ENCODE measurements at places on chromosomes 6 and 20. TPM values are rescaled to one million over a fixed set of nuclear protein-coding genes. Genes with fewer than 3 reads are reported as not detected.

DNA sequence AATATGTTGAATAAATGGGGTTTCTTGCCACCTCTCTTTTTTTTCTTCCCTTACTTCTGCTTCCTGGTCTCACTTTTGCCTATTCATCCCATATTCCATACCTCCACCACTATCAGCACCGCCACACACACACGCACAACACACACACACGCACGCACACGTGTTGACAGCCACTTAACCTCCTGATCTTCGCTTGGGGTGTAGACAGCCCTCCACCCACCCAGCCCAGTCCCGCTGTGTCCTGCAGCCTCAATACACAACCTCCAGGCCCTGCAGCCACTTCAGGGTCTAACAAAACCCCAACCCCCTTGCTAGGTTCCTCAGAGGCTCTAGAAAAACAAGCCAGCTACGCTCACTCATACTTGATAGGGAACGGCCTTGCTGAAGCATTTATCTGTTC, 72.3 kb downstream of the LINC00237 start:
- H3K4me3 ChIP-seq = no peak overlapping the region
- peaks cover 5% of the 10 kb centered on the region for H3K27me3 ChIP-seq
- no peaks in the 10 kb centered on the region for H3K36me3 ChIP-seq

DNA sequence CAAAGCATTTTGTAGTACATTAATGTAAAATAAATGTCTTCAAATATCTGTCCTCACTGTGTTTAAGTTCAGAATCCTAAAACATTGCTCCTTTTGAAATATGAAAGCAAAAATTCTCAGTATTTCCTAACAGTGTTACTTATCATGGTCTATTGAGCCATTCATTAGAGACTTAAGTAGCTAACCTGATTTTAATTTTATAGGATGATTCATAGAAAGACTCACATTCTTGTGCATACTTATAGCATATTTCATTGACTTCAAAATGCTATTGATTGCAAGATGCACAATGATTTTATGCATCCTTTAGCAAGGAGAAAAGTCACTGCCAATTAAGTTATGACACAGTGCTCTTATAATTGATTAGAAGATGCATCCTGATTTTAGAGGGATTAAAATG, 85.7 kb downstream of the HIVEP1 start:
- H3K27ac ChIP-seq = no peak overlapping the region
- no peak for DNase-seq
- no peak overlapping the region for H3K4me3 ChIP-seq
- no peaks in the 10 kb centered on the region for H3K4me1 ChIP-seq

Gene BTN1A1
- total RNA-seq = not detected

- DNase-seq = peak; percentile 50
- no peak overlapping the region for H3K27ac ChIP-seq
- H3K27me3 ChIP-seq = no peaks in the 10 kb centered on the region
- H3K4me1 ChIP-seq = no peaks in the 10 kb centered on the region
- H3K4me3 ChIP-seq = no peak overlapping the region
- H3K36me3 ChIP-seq = no peaks in the 10 kb centered on the region
These were observed 53.6 kb upstream of the LRRC1 start for GRCh38 chr6:53741034-53741823.

Gene SDC4
- 67.3 TPM for total RNA-seq

DNA sequence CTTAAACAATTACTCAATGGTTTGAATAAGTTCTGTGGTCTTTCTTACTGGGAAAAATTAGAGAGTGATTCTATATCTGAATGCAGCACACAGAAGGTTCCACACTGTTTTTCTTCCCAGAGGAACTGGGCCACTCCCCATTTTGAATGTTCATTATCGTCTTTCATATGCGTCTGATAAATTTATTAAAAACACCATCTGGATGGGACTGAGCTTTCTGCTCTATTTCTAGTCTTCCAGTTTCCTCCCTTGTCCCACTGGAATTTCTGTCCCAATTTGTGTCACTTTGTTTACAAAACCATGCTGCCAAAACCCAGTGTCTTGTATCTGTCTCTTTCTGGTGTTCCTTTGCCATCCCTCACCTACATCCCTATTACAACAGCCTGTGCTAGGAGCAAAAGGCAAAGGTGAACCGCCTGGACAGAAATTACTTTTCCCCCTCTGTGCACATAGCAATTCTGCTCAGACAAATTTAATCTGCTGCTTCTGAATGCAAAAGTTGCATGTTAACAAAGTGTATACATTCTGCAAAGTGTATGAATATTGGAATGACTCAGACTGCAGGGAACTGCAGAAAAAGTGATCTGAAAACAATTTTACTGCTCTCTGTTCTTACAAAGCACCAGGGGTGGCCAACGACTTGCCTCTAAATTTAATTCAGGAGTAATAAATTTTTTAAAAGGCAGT, 333.6 kb downstream of the BTBD9 start:
- H3K27ac ChIP-seq = no peak overlapping the region
- H3K36me3 ChIP-seq = no peaks in the 10 kb centered on the region
- no peak for DNase-seq
- no peak overlapping the region for H3K4me3 ChIP-seq

- DNase-seq = peak; percentile 53
- no peaks in the 10 kb centered on the region for H3K27me3 ChIP-seq
- no peaks in the 10 kb centered on the region for H3K36me3 ChIP-seq
These were observed 51.9 kb upstream of the SYNDIG1 start for GRCh38 chr20:24417485-24417884.

- H3K27ac ChIP-seq = no peak overlapping the region
- H3K4me3 ChIP-seq = no peak overlapping the region
- H3K27me3 ChIP-seq = no peaks in the 10 kb centered on the region
- no peaks in the 10 kb centered on the region for H3K4me1 ChIP-seq
These were observed 7.9 kb upstream of the WFDC10A start for GRCh38 chr20:45621593-45621992.

DNA sequence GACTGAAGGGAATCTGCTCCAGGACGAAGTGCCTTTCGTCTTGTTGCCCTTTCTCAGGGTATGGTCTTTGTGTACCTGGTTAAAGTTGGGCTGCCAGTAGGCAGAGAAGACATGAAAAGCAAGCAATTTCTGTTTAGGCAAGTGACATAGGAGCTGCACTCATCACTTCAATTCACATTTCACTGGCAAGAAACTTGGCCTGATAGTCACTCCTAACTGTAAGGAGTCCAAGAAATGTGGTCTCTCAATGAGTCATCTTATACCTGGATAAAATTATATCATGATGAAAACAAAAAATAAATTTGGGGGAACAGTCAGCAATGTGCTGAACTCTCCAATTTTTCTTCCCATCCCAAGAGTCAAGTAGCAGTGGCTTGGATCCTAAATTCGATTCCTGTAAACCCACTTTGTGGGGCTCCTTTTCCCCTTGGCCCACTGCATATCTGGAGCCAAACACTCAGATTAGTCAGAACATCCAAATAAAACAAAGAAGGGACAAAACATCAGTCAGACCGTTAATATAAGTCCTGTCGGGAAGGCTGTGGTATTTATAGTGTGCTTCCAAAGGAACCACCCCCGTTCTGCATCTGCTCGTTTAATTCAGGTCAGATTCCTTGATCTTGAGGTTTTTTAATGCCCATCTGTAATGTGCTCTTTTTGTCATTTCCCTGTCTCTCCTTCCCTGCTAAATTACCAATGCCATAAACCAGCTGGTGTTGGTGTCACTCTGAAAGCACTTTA, 5.0 kb upstream of the GABRR1 start:
- DNase-seq = no peak
- H3K27me3 ChIP-seq = no peaks in the 10 kb centered on the region
- H3K4me3 ChIP-seq = no peak overlapping the region
- H3K36me3 ChIP-seq = no peaks in the 10 kb centered on the region

Gene SLC17A3
- total RNA-seq = not detected

GRCh38 chr6:162821102-162821501, 93.3 kb downstream of the PACRG start:
- no peaks in the 10 kb centered on the region for H3K4me1 ChIP-seq
- H3K27ac ChIP-seq = no peak overlapping the region
- H3K36me3 ChIP-seq = no peaks in the 10 kb centered on the region
- no peak for DNase-seq
- H3K27me3 ChIP-seq = no peaks in the 10 kb centered on the region
- H3K4me3 ChIP-seq = no peak overlapping the region

GRCh38 chr6:72742001-72742673, 120.3 kb downstream of the KCNQ5 start:
- no peaks in the 10 kb centered on the region for H3K36me3 ChIP-seq
- no peak overlapping the region for H3K4me3 ChIP-seq
- H3K27ac ChIP-seq = no peak overlapping the region
- no peak for DNase-seq
- H3K4me1 ChIP-seq = no peaks in the 10 kb centered on the region

Gene UST
- total RNA-seq = 29.1 TPM

DNA sequence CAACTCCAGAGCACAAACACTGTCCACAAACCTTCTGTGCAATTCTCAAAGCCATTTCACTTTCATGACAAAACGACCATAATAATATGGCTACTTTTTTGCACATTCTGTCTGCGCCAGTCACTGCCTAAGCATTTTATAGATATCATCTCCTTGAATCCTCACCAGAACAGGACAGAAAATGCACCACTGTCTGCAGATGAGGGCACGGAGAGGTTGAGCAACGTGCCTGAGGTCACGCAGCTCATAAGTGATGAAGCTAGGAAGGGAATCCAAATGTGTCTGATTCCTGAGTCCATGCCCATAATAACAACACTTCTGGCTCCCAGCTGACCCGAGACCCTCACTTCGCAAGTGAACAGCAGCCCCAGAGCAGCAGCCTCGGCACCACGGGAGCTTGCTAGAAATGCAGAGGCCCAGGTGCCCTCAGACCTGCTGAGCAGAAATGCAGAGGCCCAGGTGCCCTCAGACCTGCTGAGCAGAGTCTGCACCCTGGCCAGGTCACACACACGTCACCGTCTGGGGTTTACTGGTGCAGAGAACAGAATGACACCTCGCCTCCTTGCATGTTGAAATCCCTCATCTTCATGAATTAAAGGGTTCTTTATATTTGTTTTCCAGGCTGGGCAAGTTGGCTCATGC, 265.2 kb downstream of the BMP7 start:
- no peak overlapping the region for H3K27ac ChIP-seq
- H3K36me3 ChIP-seq = no peaks in the 10 kb centered on the region
- H3K4me3 ChIP-seq = no peak overlapping the region
- no peaks in the 10 kb centered on the region for H3K27me3 ChIP-seq
- no peaks in the 10 kb centered on the region for H3K4me1 ChIP-seq

GRCh38 chr6:52201046-52201445, 14.9 kb downstream of the IL17A start:
- no peaks in the 10 kb centered on the region for H3K4me1 ChIP-seq
- no peaks in the 10 kb centered on the region for H3K36me3 ChIP-seq
- H3K27ac ChIP-seq = no peak overlapping the region
- no peaks in the 10 kb centered on the region for H3K27me3 ChIP-seq

- H3K4me1 ChIP-seq = no peaks in the 10 kb centered on the region
- no peak for DNase-seq
- no peaks in the 10 kb centered on the region for H3K36me3 ChIP-seq
- no peak overlapping the region for H3K4me3 ChIP-seq
- H3K27me3 ChIP-seq = peaks cover 4% of the 10 kb centered on the region
These were observed 9.7 kb downstream of the ANKRD60 start for GRCh38 chr20:58218665-58219341.

Gene CPNE5
- 4.6 TPM for total RNA-seq

DNA sequence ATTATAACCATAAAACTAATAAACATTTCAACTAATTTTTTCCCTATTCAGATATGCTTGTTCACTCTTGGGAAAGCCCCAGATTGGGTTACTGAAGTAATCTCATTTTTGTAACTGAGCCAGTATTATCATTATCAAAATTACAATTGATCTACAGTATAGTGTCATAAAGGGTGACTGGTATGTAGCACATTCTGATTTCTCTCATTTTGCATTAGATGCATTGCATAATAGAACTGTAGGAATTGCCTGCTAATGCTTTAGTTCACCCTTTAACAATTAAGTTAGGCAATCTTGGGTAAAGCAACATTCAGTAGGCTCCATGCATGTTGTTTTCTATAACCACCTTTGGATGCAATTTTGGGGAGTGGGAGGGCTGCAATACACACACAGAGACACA, 150.8 kb upstream of the FLRT3 start:
- H3K27ac ChIP-seq = no peak overlapping the region
- no peak for DNase-seq
- H3K4me1 ChIP-seq = no peaks in the 10 kb centered on the region
- no peaks in the 10 kb centered on the region for H3K36me3 ChIP-seq
- H3K27me3 ChIP-seq = no peaks in the 10 kb centered on the region
- H3K4me3 ChIP-seq = no peak overlapping the region

DNA sequence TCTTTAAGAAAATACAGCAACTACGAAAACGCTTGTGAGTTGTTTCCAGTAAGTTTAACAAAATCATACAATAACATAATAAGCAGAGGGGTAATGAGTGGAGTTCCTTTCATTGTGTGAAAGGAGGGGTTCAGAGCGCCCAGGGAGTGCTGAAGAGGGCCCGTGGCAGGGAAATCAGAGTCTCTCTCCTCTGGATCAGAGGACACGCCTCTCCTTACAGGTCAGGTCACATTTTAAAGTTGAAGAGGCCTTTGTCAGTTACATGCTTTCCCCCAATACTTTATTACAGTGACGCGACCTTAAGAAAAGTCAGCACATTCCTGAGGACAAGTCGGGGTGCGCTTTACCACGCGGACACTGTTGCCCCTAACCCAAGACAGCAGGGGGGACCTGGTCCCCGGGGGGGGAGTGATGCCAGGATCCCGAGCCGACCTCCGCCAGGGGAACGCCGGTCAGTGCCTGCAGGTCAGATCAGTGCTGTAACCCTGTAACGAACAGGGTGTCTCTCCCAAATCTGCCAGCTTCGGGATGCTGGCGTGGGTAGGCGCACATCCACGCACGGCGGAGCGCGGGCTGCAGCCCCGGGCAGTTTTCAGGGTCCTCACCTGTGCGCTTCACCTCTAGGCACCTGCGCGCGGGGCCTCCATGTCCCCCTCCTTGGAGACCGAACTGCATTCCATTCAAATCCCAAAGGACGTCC, 848 bp downstream of the DACT2 start:
- H3K36me3 ChIP-seq = no peaks in the 10 kb centered on the region
- H3K4me1 ChIP-seq = peaks cover 6% of the 10 kb centered on the region
- peaks cover 14% of the 10 kb centered on the region for H3K27me3 ChIP-seq
- peak overlapping the region; percentile 56 for H3K4me3 ChIP-seq
- DNase-seq = no peak
- H3K27ac ChIP-seq = no peak overlapping the region

Measured in esophagus muscularis mucosa (tissue), 4 donors.